ENCODE measurements at places on chromosomes 12 and 14.

GRCh38 chr12:124369827-124370378, 75.0 kb downstream of the RFLNA start:
- no peak for DNase-seq

- DNase-seq = no peak
Observed at GRCh38 chr12:84955298-84955697, 42.7 kb upstream of the SLC6A15 start.

- no peak for DNase-seq
Observed at GRCh38 chr14:57865066-57865402, 858 bp downstream of the SLC35F4 start.

DNA sequence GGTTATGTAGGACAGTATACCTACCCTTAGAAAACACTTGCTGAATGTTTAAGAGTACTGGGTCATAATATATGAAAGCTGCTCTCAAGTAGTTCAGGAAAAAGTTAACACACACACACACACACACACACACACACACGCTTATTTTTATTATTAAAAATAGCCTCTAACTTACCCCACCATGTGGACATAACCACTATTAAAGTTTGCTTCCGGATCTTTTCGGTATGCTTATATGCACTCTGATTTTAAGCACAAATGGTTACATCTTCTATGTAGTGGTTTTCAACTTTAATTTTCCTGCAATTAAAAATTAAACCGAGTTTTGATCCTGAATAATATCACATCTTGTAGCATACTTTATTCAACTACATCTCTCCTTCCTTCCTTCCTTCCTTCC, 84.9 kb upstream of the TRAF3 start:
- DNase-seq = no peak

DNA sequence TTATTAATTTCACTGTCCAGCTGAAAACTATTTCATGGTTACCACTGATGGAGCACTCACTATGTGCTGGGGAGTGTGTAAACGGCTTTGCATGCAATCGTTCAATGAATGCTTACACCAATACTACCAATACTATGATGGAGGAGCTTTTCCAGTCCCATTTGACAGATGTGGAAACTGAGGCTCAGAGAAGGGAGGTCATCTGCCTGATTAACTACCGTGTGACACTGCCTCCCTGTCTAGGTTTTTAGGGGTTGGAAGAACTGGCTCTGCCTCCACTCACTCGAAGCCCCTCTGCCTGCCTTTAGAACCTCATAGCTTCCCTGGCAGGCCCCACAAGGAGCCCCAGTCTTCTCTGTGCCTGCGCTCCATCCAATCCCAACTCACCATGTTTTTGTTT, 11.9 kb downstream of the MSI1 start:
- no peak for DNase-seq

- no peak for DNase-seq
Observed at GRCh38 chr12:32051511-32052211, 55.0 kb upstream of the BICD1 start.

DNA sequence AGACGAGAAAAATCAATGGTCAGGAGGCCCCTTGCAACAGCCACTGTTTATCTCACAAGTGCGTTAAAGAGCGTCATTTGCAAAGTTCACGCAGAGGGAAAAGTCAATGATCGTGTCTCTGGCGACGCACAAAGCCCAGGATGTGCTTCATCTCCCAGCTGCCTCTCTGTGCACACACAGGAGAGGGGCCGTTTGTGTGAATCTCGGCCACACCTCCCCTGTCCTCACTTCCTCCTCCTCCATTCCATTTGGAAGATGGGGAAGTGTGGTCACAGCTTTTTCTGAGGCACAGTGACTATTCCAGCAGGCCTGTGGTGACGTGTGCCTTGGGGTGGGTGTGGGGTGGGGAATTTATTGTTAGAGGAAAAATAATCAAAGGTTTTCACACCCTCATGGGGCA, 90.4 kb downstream of the RBM19 start:
- DNase-seq = peak; percentile 88

GRCh38 chr12:2509137-2509536, 285.6 kb upstream of the FKBP4 start:
- no peak for DNase-seq

DNA sequence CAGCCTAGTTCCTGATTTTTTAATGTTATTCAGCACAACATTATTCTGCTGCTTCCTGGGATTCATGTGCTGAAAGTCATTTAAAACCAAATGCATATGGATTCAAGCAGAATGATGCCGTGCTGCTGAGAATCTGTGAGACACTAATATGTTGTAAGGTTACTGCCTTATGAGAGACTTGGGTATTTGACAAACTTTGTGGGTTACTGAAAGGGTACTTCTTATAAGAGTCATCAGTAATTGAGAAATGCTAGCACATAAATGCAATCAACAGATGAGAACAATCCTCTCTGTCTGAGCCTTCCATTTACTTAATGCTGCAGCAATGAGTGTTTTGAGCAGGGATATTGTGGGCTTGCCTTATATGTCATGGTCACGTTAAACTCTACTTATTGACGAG, 175.7 kb downstream of the NPAS3 start:
- DNase-seq = no peak

DNA sequence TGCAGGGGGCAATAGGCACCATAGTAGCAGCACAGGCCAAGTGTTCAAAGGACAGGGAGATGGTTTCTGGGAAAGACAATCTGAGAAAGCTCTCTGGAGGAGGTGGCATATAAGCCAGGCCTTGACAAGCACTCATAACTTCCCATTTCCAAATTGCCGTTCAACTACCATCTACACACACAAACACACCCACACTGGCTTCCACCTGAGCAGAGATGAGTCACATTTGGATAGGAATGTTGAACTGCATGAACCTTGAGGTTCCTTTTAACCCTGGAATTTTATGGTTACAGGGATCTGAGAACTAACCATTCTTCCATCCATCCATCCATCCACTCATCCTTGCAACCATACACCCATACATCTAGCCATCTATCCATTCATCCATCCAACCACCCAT, 86.6 kb downstream of the KSR2 start:
- no peak for DNase-seq

DNA sequence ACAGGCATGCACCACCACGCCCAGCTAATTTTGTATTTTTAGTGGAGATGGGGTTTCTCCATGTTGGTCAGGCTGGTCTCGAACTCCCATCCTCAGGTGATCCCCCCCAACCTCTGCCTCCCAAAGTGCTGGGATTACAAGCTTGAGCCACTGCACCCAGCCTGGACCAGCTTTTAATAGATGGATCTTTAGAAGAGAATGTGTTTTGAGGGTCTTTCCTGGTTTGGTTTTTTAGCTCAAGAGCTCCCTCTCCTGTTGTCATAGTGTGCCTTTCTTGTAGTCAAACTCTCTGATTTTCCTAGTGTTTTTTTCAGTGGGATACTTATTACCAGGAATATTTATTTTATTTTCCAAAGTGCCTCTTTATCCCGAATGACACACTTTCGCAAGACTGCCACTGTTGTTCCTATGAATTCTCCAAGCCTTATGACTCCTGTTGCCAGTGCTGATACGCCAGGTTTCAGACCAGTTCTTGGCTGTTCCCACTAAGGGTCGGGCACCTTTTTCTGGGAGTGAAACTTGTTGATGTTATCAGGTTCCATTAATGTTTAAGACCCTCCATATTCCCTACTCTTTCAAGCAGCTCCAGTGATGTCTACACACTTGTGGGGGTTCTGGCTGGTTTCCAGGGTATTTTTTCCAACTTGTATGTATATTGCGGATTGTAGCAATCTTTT, 31.5 kb upstream of the LIMA1 start:
- peak; percentile 13 for DNase-seq

GRCh38 chr12:7046383-7047105, 14.0 kb upstream of the C1S start:
- DNase-seq = no peak

DNA sequence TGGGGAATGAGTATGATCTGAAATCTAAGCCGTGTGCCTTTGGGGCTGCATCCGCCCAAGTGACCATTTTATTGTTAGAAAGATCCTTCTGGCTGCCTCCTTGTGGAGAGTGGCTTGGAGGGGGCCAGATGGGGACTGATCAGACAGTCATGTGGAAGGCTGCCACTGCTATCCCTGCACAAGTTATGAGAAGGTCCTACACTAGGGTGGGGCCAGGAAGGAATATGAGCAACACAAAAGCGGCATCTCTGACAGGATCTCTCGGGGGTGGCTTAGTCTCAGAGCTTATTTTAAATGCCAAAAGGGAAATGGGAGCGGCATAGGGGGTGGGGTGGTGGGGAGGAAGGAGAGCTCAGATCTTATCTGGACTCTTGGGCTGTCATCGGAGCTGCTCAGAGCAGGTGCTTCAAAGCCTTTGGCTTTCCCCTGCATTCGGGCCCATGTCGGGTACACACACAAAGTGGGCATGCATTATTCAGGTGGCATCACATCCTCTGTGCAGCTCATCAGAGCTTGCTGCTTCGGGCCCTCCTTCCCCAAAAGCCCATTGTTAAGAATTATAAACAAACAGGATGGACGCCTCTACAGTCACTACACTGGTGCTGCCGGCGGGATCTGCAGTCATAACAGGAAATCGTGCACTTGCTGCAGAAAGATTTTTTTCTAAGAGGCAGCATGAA, 805.4 kb downstream of the VRK1 start:
- DNase-seq = peak; percentile 24

GRCh38 chr14:97172644-97173043, 375.5 kb downstream of the VRK1 start:
- no peak for DNase-seq

GRCh38 chr14:63705561-63706070, 22.2 kb downstream of the SGPP1 start:
- no peak for DNase-seq

DNA sequence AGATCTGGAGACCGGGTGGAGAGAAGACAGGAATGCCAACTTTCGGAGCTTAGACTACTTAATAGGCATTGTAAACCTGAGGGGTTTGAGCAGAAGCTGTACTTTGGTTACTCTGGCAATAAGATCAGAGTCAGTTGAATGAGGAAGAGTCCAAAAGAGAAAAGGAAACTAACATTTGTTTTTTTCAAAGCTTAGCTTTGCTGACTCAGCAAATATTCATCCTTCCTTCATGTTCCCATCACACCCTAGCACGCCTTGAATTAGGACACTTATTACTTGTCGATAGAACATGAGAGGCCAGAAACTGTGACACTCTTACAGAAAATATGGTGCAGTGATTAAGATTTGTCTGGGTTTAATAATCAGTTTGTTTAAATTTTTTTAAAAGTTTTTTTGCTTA, 266.9 kb upstream of the ATP2B1 start:
- DNase-seq = no peak

DNA sequence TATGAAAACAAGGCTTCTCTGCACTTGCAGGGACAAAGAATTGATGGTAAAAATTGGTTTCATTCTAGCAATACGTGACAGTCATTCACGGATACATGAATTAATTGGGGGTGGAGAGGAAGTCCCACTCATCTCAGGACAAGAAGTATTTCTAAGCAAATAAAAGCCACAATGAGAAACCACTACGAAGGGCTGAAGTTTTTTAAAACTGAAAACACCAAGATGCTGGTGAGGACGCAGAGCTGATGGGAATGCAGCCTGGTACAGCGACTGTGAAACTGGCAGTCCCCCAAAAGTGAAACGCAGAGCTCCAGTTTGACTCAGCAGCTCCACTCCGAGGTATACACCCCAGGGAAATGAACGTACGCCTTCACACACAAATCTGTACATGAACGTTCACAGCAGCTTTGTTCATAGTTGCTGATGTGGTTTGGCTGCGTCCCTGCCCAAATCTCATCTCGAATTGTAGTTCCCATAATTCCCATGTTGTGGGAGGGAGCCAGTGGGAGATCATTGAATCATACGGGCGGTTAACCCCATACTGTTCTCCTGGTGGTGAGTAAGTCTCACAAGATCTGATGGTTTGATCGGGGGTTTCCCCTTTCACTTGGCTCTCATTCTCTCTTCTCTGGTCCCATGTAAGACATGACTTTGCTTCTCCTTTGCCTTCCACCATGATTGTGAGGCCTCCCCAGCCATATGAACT, 89.0 kb downstream of the SCARB1 start:
- DNase-seq = no peak

- DNase-seq = no peak
Observed at GRCh38 chr14:21120686-21121085, 19.8 kb downstream of the TMEM253 start.

GRCh38 chr12:11895421-11896078, 175.2 kb upstream of the BCL2L14 start:
- no peak for DNase-seq

DNA sequence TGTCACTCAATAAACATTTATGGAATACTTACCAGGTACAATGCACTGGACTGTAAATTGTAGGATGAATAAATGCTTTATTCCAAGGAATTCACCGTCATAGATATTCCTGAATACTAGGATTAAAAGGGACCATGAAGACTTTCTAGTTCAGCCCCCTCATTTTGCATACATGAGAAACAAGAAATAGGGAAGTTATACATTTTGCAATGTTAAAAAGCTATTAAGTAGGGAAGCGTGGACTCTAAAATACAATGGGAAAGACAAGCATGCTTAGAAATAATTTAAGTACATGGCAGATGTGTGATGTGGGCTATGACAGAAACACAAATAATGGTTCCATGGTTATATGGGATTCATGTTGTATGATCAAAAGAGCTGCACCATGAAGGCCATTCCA, 89.4 kb upstream of the SYT10 start:
- DNase-seq = no peak

- no peak for DNase-seq
Observed at GRCh38 chr12:51323317-51323960, 535 bp downstream of the BIN2 start.
